ENCODE measurements at places on chromosomes 2 and 18. TPM values are rescaled to one million over a fixed set of nuclear protein-coding genes. Genes with fewer than 3 reads are reported as not detected.

The CTIF gene
- total RNA-seq = 57.9 TPM

GRCh38 chr2:165371356-165371755, 98.1 kb upstream of the CSRNP3 start:
- no peak overlapping the region for H3K4me3 ChIP-seq
- H3K27me3 ChIP-seq = no peaks in the 10 kb centered on the region
- no peaks in the 10 kb centered on the region for H3K36me3 ChIP-seq
- peaks cover 6% of the 10 kb centered on the region for H3K4me1 ChIP-seq
- DNase-seq = peak; percentile 43

The XDH gene
- total RNA-seq = 0.43 TPM

DNA sequence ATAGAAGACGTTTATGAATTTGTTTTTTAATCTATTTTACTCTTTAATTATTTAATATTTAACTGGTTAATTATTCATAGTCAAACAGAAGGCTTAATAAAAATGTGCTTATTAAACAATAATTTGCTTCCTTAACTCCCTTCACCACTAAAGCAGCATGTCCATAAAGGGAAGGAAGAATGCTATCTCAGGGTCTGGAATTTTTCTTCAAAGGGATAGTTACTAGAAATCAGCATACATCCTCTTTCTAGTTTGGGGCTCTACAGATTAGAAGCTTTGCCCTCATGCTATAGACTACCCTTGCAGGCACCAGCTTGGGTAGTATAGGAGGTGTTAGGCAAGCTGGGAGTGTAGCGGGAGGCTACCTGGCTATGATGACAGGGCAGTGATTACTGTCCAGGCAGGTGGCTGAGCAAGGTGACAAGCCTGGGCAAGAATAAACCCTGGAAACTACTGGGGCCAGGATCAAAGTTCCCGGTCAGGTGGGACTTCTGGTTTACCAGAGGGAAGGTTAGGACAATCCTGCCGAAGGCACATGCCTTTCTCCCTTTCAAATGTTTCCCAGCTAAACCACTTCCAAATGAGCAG, 276.0 kb upstream of the REV1 start:
- no peak overlapping the region for H3K4me3 ChIP-seq
- no peaks in the 10 kb centered on the region for H3K27me3 ChIP-seq
- no peaks in the 10 kb centered on the region for H3K36me3 ChIP-seq
- DNase-seq = no peak

GRCh38 chr2:238096311-238097011, 3.7 kb upstream of the ESPNL start:
- no peaks in the 10 kb centered on the region for H3K36me3 ChIP-seq
- H3K27ac ChIP-seq = no peak overlapping the region

GRCh38 chr2:171909266-171909665, 13.0 kb upstream of the HAT1 start:
- no peaks in the 10 kb centered on the region for H3K27me3 ChIP-seq
- no peak for DNase-seq
- no peaks in the 10 kb centered on the region for H3K36me3 ChIP-seq
- no peak overlapping the region for H3K27ac ChIP-seq
- no peak overlapping the region for H3K4me3 ChIP-seq

- H3K36me3 ChIP-seq = no peaks in the 10 kb centered on the region
- no peaks in the 10 kb centered on the region for H3K27me3 ChIP-seq
- no peaks in the 10 kb centered on the region for H3K4me1 ChIP-seq
- DNase-seq = no peak
- H3K4me3 ChIP-seq = no peak overlapping the region
Observed at GRCh38 chr2:54271843-54272627, 16.0 kb upstream of the TSPYL6 start.

The RSAD2 gene
- total RNA-seq = 10.7 TPM

DNA sequence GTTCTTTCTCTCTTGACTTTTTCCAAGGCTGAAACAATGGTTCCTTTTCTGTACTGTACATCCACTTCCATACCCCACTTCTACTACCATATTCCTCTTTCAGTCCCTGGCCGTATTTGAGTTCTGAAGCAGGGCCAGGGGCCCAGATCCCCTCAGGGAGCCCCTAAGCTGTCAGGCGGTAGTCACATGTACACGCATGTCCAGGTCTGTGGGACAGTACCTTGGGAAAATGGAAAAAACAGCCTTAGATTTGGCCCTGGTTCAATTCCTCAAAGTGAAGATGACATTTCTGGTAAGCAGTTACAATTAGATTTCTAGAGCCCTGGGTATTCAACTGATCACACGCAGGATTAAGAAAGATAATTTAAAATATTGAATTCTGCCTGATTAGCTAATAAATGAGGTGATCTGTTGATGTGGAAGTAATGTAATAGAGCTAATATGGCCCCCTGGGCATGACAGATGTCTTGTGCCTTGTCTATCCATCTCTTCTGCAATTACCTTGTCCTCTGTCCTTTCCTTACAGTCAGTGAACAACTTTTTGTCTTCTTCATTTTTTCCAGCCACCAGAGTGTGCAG, 44.4 kb downstream of the MRPL33 start:
- no peak overlapping the region for H3K27ac ChIP-seq
- no peaks in the 10 kb centered on the region for H3K27me3 ChIP-seq
- no peaks in the 10 kb centered on the region for H3K4me1 ChIP-seq
- no peak for DNase-seq
- no peak overlapping the region for H3K4me3 ChIP-seq

- DNase-seq = no peak
- no peaks in the 10 kb centered on the region for H3K4me1 ChIP-seq
- no peaks in the 10 kb centered on the region for H3K36me3 ChIP-seq
- no peaks in the 10 kb centered on the region for H3K27me3 ChIP-seq
- no peak overlapping the region for H3K4me3 ChIP-seq
Observed at GRCh38 chr2:215536510-215536909, 100.6 kb upstream of the FN1 start.

GRCh38 chr2:151882786-151883445, 54.7 kb upstream of the ARL5A start:
- no peak for DNase-seq
- no peaks in the 10 kb centered on the region for H3K27me3 ChIP-seq
- no peak overlapping the region for H3K4me3 ChIP-seq
- H3K36me3 ChIP-seq = no peaks in the 10 kb centered on the region
- no peaks in the 10 kb centered on the region for H3K4me1 ChIP-seq

DNA sequence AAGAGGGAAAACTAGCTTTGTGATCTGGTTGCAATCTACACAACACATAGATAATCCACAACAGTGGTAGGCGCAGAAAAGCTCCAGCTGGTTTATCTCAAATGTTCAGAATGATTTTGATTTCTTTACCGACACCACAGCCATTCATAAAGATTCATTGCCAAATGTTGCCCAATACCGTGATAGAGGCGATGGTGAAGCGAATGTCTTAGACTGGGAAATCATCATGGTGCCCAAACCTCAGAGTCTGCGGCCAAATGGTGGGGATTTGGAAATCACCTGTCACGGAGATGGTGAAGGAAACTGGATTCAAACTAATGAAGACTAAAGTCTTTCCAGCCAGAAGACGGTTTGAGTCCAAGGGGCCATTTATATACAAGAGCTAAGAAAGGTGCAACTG, 48.5 kb upstream of the CCDC150 start:
- no peak overlapping the region for H3K4me3 ChIP-seq
- H3K4me1 ChIP-seq = no peaks in the 10 kb centered on the region
- DNase-seq = no peak

GRCh38 chr2:99112617-99113016, 28.9 kb upstream of the C2orf15 start:
- no peak overlapping the region for H3K27ac ChIP-seq
- H3K4me1 ChIP-seq = no peaks in the 10 kb centered on the region
- H3K36me3 ChIP-seq = no peaks in the 10 kb centered on the region
- no peak for DNase-seq

All from upper lobe of left lung (tissue), 6 donors.